ENCODE measurements at places on chromosomes 13 and 19. TPM values are rescaled to one million over a fixed set of nuclear protein-coding genes. Genes with fewer than 3 reads are reported as not detected.

GRCh38 chr19:29963576-29963975, 21.5 kb downstream of the URI1 start:
- no peaks in the 10 kb centered on the region for H3K36me3 ChIP-seq
- H3K4me3 ChIP-seq, result no peak overlapping the region
- peaks cover 26% of the 10 kb centered on the region for H3K4me1 ChIP-seq
- no peaks in the 10 kb centered on the region for H3K27me3 ChIP-seq
- DNase-seq, result no peak

GRCh38 chr13:49740870-49741269, 49.6 kb upstream of the EBPL start:
- H3K27me3 ChIP-seq, result no peaks in the 10 kb centered on the region
- no peak overlapping the region for H3K4me3 ChIP-seq
- H3K27ac ChIP-seq, result no peak overlapping the region
- no peak for DNase-seq
- no peaks in the 10 kb centered on the region for H3K4me1 ChIP-seq

DNA sequence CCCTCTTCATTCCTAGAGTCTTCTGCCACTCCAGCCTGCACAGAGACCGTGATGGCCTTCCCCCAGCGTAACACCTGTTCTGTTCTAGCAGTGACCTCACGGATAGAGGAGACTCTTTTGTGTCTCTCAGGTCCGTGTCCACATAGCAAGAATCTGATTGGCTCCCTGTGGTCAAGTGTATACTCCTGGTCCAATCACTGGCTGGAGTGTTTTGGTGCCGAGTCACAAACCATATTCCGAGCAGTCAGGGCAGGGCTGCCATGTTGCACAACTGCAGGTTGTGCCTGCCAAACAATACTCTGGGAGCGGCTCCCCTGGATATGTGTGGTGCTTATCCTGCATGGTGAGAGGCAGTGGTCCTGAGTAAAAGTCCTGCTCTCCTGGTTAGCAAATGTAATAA, 402.4 kb downstream of the KCNRG start:
- H3K27me3 ChIP-seq, result no peaks in the 10 kb centered on the region
- H3K36me3 ChIP-seq, result no peaks in the 10 kb centered on the region
- H3K4me3 ChIP-seq, result no peak overlapping the region
- H3K27ac ChIP-seq, result no peak overlapping the region

- DNase-seq, result no peak
- H3K27ac ChIP-seq, result no peak overlapping the region
- no peak overlapping the region for H3K4me3 ChIP-seq
Measured at GRCh38 chr19:17296976-17297375, 6.2 kb downstream of the ABHD8 start.

DNA sequence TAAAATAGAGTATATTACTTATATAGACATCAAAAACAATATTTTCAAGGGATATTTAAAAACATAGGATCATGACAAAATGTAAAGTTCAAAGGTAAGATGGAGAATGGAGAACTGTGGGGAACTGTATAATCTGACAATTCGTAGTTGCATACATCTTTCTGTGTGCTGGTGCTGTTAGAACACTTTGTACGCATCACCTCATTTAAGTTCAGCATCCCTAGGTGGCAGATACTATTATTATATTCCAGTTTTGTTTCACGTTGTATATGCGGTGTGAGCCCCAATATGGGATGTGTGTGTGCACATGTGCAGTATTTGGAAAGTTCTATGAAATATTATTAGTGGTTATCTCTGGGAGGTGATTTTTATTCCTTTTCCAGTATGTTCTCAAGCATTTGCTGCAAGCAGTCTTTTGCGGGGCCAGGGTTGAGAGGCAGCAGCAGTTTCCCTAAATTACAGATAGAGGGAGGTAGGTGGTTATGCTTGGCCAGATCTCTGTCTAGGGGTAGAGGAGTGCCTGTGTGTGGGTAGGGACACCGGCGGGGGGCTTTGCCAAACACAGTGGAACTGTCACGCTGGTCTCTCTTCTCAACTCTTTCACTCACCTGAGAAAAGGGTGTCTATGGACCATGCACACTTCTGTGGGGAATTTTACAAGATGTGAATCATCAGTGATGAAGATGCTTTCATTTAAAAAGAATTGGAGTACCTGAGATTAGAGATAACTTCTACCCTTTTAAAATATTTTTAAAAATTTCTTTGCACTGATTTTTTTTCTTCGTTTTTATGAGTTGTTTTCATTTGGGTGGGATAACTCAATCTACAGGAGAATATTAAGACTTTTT, 55.6 kb upstream of the ALOX5AP start:
- H3K27ac ChIP-seq, result no peak overlapping the region
- H3K4me3 ChIP-seq, result no peak overlapping the region
- no peaks in the 10 kb centered on the region for H3K27me3 ChIP-seq

- no peaks in the 10 kb centered on the region for H3K36me3 ChIP-seq
- no peak for DNase-seq
- H3K27ac ChIP-seq, result no peak overlapping the region
- no peaks in the 10 kb centered on the region for H3K4me1 ChIP-seq
- H3K27me3 ChIP-seq, result no peaks in the 10 kb centered on the region
Measured at GRCh38 chr13:104954210-104954609, 1581.3 kb downstream of the EFNB2 start.

DNA sequence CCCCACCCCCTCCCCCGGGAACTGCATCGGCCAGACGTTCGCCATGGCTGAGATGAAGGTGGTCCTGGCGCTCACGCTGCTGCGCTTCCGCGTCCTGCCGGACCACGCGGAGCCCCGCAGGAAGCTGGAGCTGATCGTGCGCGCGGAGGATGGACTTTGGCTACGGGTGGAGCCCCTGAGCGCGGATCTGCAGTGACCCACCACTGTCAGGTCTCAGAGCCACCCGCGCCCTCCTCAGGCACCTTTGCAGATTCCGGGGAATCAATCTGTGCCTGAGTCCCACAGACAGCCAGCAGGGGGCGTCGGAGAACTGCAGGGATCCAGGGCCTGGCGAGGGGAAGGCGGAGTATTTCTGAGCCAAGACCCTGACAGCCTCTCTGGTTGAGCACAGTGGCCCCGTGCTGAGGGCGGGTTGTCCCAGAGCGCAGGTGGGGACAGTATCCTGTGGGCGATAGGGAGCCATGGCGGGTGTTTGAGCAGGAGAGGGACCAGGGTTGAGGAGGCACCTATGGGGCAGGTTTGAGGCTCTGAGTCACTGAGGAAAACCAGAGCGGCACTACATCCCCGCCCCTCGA, 30.4 kb upstream of the CYP4F8 start:
- no peaks in the 10 kb centered on the region for H3K36me3 ChIP-seq
- peak overlapping the region; percentile 29 for H3K4me3 ChIP-seq
- peaks cover 8% of the 10 kb centered on the region for H3K4me1 ChIP-seq
- H3K27ac ChIP-seq, result no peak overlapping the region

- DNase-seq, result no peak
- no peaks in the 10 kb centered on the region for H3K4me1 ChIP-seq
- H3K4me3 ChIP-seq, result no peak overlapping the region
- no peaks in the 10 kb centered on the region for H3K27me3 ChIP-seq
Measured at GRCh38 chr13:37139356-37139755, 33.9 kb upstream of the CSNK1A1L start.

DNA sequence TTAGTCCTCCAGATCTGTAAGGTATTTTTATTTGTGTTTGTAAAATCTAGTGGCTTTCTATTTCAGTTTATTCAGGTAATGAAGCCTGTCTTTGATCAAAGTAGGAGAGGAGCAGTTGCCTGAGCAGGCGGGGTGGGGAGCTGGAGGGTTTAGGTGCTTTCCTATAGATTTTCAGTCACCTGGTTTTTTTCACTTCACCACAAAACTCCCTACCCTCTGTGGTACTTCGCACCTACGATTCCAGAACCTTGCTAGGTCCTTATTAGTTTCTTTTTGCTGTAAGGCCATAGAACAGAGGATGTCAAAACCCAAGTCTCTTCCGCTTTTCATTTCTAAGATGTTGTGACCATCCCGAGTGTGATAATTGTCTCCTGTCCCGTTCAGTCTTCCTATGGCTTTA, 26.6 kb downstream of the SLAIN1 start:
- no peaks in the 10 kb centered on the region for H3K4me1 ChIP-seq
- H3K27me3 ChIP-seq, result no peaks in the 10 kb centered on the region
- peaks cover 35% of the 10 kb centered on the region for H3K36me3 ChIP-seq

DNA sequence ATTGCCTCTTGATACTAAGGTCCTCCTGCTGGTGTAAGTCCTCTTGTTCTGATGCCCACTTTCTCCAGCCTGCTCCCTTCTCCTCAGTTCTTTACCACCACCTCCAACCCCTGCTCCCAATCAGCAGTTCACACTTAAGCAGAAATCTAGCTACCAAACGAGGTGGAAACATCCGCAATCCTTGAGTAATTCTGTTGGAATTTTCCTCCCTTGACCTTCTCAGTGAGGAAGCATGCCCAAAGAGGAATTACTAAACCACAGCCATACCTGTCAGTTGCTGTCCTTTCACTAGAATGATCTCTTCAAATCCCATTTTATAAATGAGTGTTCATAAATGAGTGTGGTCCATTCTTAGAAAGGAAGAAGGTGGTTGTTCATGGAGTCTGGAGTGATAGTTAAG, 289.9 kb downstream of the DACH1 start:
- H3K27me3 ChIP-seq, result no peaks in the 10 kb centered on the region
- H3K4me3 ChIP-seq, result no peak overlapping the region
- H3K4me1 ChIP-seq, result no peaks in the 10 kb centered on the region
- no peak for DNase-seq
- H3K27ac ChIP-seq, result no peak overlapping the region

- no peaks in the 10 kb centered on the region for H3K27me3 ChIP-seq
- no peak overlapping the region for H3K27ac ChIP-seq
- peaks cover 44% of the 10 kb centered on the region for H3K4me1 ChIP-seq
Measured at GRCh38 chr19:12672744-12673143, 6.1 kb downstream of the WDR83 start.

DNA sequence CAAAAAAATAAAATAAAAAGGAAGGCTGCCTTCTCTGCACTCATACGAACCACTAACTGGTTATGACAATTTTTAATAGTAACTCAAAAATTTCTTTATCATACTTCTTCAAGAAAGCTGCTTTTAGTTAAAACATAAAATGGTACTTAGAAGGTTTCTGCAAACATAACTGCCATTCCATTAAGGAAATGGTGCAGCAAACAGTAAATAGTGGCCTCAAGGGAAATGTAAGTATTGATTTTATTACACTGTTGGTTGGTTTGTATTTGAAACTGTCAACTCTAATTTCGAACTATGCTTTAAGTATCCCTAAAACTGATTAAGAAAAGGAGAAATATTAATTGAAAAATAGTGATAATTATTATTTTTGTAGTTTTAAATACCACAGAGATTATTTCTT, 278.0 kb downstream of the DACH1 start:
- no peaks in the 10 kb centered on the region for H3K4me1 ChIP-seq
- no peak for DNase-seq
- H3K27me3 ChIP-seq, result no peaks in the 10 kb centered on the region
- H3K4me3 ChIP-seq, result no peak overlapping the region

DNA sequence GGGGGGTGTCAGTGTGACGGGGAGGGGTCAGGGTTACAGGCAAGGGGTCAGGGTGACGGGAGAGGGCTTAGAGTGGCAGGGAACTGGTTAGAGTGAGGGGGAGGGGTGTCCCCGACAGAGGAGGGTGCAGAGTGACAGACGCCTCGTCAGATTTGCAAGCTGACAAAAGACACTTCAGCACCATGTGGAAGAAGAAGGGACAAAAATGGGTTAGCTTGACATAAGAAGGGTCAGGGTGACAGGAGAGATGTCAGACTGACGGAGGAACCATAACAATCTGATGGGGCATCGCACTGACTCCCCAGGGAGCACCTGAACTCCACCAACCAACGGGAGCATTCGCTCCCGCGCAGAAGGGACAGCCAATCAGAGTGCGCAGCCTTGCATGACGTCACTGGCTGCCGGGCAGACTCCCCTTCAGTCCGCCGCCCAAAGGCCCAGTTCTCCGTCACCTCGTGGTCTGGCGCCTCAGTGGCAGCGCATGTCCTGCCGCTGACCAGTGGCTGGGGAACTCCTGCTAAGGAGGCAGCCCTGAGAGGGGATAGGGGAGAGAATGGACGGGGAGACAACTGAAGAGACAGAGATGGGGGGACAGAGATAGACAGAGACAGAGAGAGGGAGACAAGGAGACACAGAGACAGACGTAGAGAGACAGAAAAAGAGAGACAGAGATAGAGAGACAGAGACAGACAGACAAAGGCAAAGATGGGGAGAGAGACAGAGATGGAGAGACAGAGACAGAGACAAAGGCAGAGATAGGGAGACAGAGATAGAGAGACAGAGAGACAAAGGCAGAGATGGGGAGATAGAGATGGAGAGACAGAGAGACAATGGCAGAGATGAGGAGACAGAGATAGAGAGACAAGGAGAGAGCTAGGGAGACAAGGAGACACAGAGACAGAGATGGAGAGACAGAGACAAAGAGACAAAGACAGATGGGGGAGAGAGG, 30.2 kb downstream of the C19orf81 start:
- no peak overlapping the region for H3K27ac ChIP-seq
- H3K4me3 ChIP-seq, result no peak overlapping the region
- peak; percentile 86 for DNase-seq
- peaks cover 26% of the 10 kb centered on the region for H3K27me3 ChIP-seq
- H3K4me1 ChIP-seq, result peaks cover 6% of the 10 kb centered on the region

GRCh38 chr13:43023289-43023963, at the start of gene DNAJC15:
TSS of gene DNAJC15 (plus strand) at chr13:43023586. CDS start at chr13:43023627, 41 bp downstream.
- H3K4me1 ChIP-seq, result peaks cover 24% of the 10 kb centered on the region
- DNase-seq, result peak; percentile 75
- no peaks in the 10 kb centered on the region for H3K27me3 ChIP-seq
- peak within 1 kb of the TSS; percentile 52 for H3K27ac ChIP-seq
- H3K4me3 ChIP-seq, result peak within 1 kb of the TSS; percentile 89

- H3K27ac ChIP-seq, result no peak overlapping the region
- H3K4me1 ChIP-seq, result no peaks in the 10 kb centered on the region
- H3K27me3 ChIP-seq, result peaks cover 20% of the 10 kb centered on the region
- no peaks in the 10 kb centered on the region for H3K36me3 ChIP-seq
- H3K4me3 ChIP-seq, result no peak overlapping the region
Measured at GRCh38 chr19:51727349-51727880, 3.6 kb upstream of the HAS1 start.

- H3K4me1 ChIP-seq, result no peaks in the 10 kb centered on the region
- DNase-seq, result no peak
- no peaks in the 10 kb centered on the region for H3K27me3 ChIP-seq
- H3K27ac ChIP-seq, result no peak overlapping the region
- H3K36me3 ChIP-seq, result no peaks in the 10 kb centered on the region
Measured at GRCh38 chr13:30704596-30704995, 30.7 kb upstream of the ALOX5AP start.

GRCh38 chr13:44747179-44747578, 171.0 kb upstream of the TSC22D1 start:
- no peaks in the 10 kb centered on the region for H3K4me1 ChIP-seq
- no peaks in the 10 kb centered on the region for H3K36me3 ChIP-seq
- no peak for DNase-seq

GRCh38 chr13:46341112-46341711, 45.8 kb downstream of the RUBCNL start:
- H3K27me3 ChIP-seq, result no peaks in the 10 kb centered on the region
- H3K4me3 ChIP-seq, result no peak overlapping the region
- H3K36me3 ChIP-seq, result no peaks in the 10 kb centered on the region
- H3K4me1 ChIP-seq, result peaks cover 15% of the 10 kb centered on the region
- no peak for DNase-seq

- no peaks in the 10 kb centered on the region for H3K4me1 ChIP-seq
- no peak overlapping the region for H3K27ac ChIP-seq
- DNase-seq, result no peak
- H3K27me3 ChIP-seq, result no peaks in the 10 kb centered on the region
Measured at GRCh38 chr19:32890841-32891240, 21.3 kb upstream of the SLC7A9 start.

NPAS1 gene
- total RNA-seq, result 2.1 TPM

LGALS7 gene
- total RNA-seq, result not detected

HSPB6 gene
- total RNA-seq, result not detected

ZNF181 gene
- 2.0 TPM for total RNA-seq

PDS5B gene
- total RNA-seq, result 40.6 TPM

PABPC3 gene
- total RNA-seq, result 0.66 TPM

PPP1R13L gene
- total RNA-seq, result 1.5 TPM
